ENCODE measurements at places on chromosomes 16 and 17. TPM values are rescaled to one million over a fixed set of nuclear protein-coding genes. Genes with fewer than 3 reads are reported as not detected.

The PPP4C gene
- 256 TPM for total RNA-seq

The VPS9D1 gene
- 1.9 TPM for total RNA-seq

The CEP131 gene
- 20.2 TPM for total RNA-seq

The MRC2 gene
- 80.5 TPM for total RNA-seq

The PTGES3L gene
- 2.7 TPM for total RNA-seq

The CHP2 gene
- 1.9 TPM for total RNA-seq

The IL34 gene
- 8.5 TPM for total RNA-seq

The CIAO3 gene
- 46.1 TPM for total RNA-seq

The EPOP gene
- total RNA-seq = 6.2 TPM

The NPIPB8 gene
- 0.31 TPM for total RNA-seq

The SPNS3 gene
- total RNA-seq = 0.52 TPM

The SUPT6H gene
- 32.4 TPM for total RNA-seq

The CD2BP2 gene
- 44.2 TPM for total RNA-seq

The HGS gene
- total RNA-seq = 119 TPM

The FNDC8 gene
- total RNA-seq = 0.55 TPM

All from H7 (cell line).